ENCODE measurements at places on chromosomes 4 and X. TPM values are rescaled to one million over a fixed set of nuclear protein-coding genes. Genes with fewer than 3 reads are reported as not detected.

The CFAP47 gene
- not detected for total RNA-seq

The TRAM1L1 gene
- 0.50 TPM for total RNA-seq

The SPANXD gene
- not detected for total RNA-seq

The MID1IP1 gene
- 33.8 TPM for total RNA-seq

The PCYT1B gene
- total RNA-seq = 0.02 TPM
